Hematopoietic multipotent progenitor cell treated with erythropoietin and hydrocortisone succinate and interleukin-3 and kit ligand, for 4 days (in vitro differentiated cells): ENCODE measurements at places on chromosomes 12 and 14.
A peak's percentile ranks its signal among the peaks of the same experiment; 100 is the strongest.

- no peak for DNase-seq
These were observed 103.6 kb upstream of the LRIG3 start for GRCh38 chr12:59023861-59024424.

DNA sequence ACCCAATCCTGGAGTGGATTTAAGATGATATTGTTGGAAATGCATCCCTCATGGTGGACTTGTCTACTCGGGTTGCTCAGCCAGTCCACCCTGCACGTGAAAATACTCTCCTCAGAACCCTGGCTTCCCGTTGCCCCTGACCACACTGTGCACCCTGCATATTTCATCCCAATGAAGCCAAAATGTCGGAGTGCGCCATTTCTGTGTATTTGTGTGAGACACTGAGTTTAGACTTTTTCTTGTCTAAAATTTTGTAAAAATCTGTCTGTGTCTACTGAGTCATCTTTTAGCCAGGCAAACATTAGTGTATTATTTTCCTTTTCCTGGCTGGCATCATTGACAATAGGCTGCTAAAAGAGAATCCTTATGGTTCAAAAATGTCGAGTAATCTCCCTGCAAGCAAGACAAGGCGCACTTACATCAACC is 485 bp upstream of the PNMA1 start:
- DNase-seq, result no peak

DNA sequence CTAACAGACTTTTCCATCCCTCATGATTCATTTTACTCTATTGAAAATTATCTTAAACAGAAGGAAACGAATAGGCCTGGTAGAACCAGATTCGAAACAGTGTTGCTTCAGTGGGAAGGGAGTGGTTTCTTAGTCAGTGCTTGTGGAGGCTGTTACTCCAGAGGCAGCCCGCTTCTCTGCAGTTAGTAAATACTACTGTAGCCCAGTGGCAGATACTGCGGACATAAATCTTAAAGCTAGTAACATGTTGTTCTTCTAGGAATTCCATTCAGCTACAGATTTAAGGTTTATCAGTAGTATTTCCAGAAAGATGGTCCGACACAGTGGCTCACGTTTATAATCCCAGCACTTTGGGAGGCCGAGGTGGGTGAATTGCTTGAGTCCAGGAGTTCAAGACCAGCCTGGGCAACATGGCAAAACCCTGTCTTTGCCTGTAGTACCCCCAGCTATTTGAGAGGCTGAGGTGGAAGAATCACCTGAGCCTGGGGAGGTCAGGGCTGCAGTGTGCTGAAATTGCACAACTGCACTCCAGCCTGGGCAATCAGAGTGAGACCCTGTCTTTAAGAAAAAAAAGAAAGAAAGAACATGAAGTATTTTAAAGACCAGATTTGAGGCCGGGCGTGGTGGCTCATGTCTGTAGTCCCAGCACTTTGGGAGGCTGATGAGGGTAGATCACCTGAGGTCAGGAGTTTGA is 45.9 kb downstream of the DIP2B start:
- peak; percentile 90 for DNase-seq

- no peak for DNase-seq
These were observed 160.4 kb downstream of the TBX5 start for GRCh38 chr12:114245555-114245954.

DNA sequence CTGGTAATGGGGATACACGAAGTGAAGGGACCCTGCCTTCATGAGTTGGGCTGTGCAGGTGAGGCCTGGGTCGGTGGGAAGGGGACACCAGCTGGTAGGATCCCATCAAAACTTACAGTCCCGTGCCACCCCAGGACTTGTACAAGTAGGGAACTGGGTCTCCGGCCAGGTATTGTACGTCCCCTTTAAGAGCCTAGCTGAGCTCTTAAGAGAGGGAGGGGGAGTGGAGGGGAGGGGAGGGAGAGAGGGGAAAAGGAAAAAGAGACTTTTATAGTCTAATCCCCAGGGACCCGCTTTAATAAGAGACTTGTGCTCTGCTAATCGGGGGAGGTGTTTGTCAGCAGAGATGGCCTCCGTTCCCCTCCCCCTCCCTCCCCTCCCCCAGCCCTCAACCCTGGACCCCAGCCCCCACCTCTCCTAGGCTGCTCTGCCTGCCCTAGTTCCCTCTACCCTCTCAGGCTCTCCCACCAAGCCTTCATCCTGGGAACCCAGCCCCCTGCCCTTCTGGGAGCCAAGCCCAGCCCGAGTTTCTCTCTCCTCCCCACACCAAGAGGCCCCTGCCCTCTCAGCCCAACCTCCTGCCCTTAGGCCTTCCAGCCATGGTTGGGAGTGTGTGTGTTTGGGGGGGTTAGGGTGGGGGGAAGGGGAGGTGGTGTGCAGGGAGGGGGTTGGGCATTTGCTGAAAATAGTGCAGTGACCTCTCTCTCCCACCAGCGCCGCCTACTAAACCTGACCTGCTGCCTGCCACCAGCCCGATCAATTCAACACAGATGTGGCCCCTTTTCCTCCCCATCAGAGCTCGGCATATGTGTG is 2.6 kb downstream of the GDF11 start:
- peak; percentile 46 for DNase-seq

GRCh38 chr14:91108941-91109611 is 4.8 kb upstream of the DGLUCY start:
- peak; percentile 64 for DNase-seq

DNA sequence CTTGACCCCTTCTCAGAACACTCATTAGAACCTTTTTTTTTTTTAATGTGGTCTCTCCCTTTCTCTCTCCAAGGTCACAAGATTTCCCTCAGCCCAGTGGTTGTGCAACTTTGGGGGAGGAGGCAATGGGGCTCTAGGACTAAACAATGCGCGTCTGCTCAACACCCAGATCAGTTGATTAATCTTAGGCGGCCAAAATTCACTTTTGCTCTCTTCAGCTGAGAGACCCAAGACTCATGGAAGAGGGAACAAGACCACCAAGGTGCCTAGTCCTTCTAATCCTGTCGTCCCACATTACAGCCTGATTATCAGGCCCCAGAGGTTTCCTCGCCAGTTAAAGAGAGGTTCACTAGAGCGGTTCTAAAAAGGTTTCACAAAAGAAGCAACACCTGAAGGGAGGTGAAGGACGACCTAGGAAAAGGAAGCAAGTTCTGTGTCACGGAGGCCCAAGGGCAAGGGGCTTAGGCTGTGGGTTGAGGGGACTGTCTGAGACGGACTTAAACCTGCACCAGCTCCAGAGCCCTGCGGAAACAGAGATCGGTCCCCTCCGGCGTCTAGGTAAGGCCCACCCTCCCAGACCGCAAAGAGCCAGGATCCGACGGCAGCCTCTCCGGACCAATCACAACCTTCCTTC is 824 bp upstream of the TARBP2 start:
- peak; percentile 86 for DNase-seq

GRCh38 chr14:69877492-69877891 is 1.7 kb upstream of the SMOC1 start:
- DNase-seq, result peak; percentile 48

GRCh38 chr12:111606767-111607230 is 7.7 kb upstream of the ATXN2 start:
- no peak for DNase-seq

- DNase-seq, result no peak
These were observed 10.7 kb downstream of the ERP29 start for GRCh38 chr12:112023759-112024396.

GRCh38 chr12:100153131-100153530 is 10.5 kb upstream of the BLTP3B start:
- no peak for DNase-seq

GRCh38 chr12:82660541-82661325 is 26.0 kb upstream of the TMTC2 start:
- no peak for DNase-seq

DNA sequence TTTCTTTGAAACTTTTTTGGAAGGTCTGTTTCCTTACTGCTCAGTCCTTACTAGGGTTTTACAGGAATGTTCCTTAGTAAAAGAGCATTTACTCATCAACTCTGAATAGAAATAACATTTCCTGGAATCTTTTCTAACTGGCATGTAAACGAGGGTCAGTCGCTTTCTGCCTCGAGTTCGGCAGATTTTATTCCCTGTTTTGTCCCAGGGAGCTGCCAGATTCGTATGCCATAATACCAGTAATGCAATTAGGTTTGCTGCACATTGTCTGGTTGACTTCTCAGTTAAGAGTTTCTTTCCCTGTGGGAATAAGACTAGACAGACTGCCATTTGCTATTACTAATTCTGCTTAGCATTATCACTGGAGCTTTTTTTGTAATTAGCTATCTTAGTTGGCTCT is 91.9 kb downstream of the VRK1 start:
- no peak for DNase-seq

- DNase-seq, result no peak
These were observed 144.4 kb downstream of the AKAP6 start for GRCh38 chr14:32473464-32473855.

- no peak for DNase-seq
These were observed 46.0 kb upstream of the KTN1 start for GRCh38 chr14:55533960-55534359.

DNA sequence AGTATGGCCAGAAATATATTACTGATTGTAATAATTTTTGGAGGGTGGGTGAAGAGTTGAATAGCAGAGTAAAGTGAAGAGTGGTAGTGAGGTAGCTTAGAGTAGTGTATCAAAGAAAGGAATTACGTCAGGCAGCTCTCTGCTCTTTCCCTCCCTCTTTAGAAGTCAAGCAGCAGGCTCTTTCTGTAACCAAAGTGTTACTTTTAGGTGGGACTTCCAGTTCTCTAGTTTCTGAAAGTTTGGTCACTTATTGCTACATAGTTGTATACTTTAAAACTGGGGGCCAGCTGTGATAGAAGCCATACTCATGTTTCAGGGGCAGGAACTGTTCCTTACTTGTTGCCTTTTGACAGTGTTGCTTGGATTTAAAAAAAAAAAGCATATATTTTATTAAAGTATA is 30.6 kb downstream of the ATF7IP start:
- DNase-seq, result peak; percentile 22

- DNase-seq, result no peak
These were observed 105.0 kb downstream of the DNAH10 start for GRCh38 chr12:123867141-123867540.

DNA sequence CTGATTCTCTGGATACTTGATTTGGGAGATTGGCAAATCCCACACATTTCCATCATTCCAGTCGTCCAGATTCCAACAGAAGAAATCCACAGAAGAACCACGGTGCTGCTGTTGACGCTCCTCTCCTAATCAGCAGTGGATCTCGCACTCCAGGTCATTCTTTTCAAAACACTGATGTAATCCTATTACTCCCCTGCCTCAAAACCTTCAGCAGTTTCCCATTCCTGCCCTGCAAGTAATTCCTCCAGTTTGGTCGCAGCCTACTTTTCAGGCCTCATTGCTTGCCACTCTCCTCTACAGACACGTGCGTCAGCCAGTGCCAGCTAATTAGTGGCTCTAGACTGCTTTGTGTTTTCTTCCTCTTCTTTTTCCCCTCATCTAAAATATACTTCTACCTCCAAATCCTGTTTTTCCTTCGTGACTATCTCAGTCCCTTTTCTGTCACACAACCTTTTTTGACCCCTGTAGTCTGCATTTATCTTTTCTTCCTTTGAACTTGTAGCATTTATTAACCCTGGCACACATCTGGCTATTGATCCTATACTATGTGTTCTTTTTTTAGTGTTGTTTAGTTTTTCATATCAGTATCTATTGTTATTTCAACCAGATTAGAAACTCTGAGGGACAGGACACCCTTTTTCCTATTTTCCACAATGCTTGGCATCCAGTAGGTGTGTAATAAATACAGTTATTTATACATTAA is 36.8 kb downstream of the PRORP start:
- no peak for DNase-seq

DNA sequence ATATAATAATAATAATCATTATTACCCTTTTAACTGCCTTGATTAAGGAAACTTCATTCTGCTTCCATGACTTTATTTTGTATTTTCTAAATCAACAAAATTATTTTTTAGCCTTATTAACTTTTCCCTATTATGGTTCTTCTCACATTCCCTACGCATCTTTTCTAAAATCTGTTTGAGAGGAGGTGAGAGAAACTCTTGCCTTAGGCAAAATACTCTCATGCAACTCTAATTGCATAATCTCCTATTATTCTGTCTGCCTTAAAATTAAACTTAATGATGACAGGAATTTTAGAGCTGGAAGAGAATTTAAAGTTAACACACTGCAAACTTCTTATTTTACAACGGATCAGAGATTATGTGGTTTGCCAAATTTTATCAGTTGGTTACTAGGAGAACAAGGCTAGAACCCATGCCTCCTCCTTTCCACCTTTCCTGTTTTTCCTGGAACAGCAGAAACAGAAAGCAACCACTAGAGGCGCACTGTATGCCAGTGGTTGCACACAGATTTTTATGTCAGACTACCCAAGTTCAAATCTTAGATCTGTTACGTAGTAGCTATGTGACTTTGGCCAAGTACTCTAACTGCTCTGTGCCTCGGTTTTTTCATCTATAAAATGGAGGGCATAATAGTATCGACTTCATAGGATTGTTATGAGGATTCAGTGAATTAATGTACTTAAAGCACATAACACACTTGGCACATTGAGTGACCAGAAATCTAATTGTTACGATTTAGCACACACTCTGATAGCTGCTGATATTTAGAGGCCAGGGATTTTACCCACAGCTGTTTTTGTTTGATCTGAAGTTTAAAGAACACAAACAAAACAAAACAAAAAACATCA is 4.3 kb upstream of the BRMS1L start:
- peak; percentile 70 for DNase-seq

DNA sequence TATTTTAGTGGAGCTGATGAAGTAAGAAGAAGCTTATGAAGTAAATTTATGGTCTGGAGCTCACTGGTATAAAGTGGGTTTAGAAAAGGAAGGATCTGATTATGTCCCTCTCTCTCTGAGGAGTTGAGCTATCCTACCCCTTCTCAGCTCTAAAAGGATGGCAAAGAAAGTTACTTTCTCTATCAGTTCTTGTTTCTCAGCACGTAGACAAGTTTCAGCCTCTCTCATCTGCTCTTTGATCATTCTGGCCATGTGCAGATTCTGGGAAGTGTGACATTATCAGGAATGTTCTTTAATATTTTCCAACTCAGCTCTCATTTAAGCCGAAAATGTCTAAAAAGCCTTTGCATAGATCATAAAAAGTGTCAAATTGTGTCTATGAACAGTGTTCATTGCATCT is 5.8 kb upstream of the EGLN3 start:
- no peak for DNase-seq

DNA sequence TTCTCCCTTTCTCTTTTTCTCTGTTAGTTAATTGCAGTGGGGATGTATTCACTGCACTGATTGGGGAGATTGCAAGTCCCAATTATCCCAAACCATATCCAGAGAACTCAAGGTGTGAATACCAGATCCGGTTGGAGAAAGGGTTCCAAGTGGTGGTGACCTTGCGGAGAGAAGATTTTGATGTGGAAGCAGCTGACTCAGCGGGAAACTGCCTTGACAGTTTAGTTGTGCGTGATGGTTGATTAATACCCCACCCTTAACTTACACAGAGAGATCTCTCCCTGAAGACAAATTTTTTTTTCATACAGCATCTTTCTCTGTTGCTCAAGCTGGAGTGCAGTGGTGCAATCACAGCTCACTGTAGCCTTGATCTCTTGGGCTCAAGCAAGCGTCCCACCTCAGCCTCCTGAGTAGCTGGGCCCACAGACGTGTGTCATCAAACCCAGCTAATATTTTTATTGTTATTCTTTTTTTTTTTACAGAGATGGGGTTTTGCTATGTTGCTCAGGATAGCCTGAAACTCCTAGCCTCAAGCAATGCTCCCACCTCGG is 4.6 kb downstream of the C1S start:
- DNase-seq, result no peak

- DNase-seq, result no peak
These were observed 14.5 kb downstream of the FOXG1 start for GRCh38 chr14:28780843-28781820.

GRCh38 chr12:55654511-55655214 is 18.0 kb downstream of the OR10P1 start:
- no peak for DNase-seq

- no peak for DNase-seq
These were observed 335.4 kb downstream of the LRIG3 start for GRCh38 chr12:58584880-58585279.
